Astrocyte of the hippocampus (primary cell): ENCODE measurements at places on chromosomes 7 and 10.

DNA sequence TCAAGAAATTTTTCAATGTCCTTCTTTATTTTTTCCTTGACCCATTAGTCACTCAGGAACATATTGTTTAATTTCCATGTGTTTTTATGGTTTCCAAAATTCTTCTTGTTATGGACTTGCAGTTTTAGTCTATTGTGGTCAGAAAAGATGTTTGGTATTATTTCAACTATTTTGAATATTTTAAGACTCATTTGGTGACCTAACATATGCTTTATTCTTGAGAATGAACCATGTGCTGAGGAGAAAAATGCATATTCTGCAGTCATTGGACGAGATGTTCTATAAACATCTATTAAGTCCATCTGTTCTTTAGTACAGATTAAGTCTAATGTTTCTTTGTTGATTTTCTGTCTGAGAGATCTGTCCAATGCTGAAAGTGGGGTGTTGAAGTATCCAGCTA is 42.3 kb upstream of the MDFIC start:
- no peak for DNase-seq

GRCh38 chr7:50502001-50502684 is 52.0 kb upstream of the FIGNL1 start:
- DNase-seq = peak; percentile 92

GRCh38 chr10:78046711-78047269 is 13.1 kb downstream of the RPS24 start:
- DNase-seq = no peak

DNA sequence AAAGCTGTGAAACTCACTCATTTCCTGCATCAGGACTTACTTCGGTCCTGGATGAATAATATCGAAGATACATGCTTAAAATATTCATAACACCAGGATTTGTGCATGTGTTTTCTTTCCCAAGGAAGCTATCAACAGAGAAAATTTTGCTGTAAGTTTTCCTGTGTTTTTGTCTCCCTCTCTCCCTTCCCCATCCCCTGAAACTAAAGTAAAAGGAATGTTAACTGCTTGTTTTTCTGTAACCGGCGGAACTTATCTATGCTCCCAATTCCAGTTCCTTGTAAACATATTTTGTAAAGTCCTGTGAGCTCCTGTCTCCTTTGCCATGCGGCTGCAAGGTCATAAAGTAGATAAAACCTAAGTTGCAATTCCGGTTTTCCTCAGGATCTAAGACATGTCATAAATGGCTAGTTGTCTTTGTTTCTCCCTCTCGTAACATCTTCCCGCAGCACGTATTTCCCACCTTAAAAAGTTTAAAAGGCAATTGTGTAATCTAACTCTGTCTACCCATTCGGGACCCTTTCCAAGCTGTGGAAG is 79.0 kb upstream of the POM121L12 start:
- no peak for DNase-seq

DNA sequence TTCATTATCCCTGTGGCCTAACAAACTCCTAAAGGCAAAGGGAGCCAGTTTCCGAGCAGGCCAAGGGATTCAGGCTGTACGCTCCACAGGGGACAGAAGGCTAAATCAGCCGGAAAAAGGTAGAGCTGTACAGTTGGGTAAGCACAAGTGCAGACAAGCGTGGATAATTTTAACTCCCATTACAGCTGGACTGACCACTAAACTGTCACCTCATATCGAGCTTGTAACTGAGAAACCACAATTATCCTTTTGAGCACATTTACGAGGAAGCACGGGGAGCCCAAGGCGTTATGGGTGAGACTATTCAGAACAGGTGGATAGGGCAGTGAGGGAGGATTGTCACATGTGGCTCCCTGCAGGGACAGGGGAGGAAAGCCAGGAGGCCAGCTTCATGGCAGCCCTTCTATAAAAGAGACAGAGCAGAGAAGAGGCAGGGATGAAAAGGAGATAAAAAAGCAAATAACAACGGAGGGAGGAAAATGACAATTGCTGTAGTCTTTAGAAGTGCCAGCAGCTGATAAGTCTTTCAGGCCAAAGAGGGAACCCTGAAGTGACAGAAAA is 288.0 kb downstream of the FGFR2 start:
- DNase-seq = peak; percentile 77

DNA sequence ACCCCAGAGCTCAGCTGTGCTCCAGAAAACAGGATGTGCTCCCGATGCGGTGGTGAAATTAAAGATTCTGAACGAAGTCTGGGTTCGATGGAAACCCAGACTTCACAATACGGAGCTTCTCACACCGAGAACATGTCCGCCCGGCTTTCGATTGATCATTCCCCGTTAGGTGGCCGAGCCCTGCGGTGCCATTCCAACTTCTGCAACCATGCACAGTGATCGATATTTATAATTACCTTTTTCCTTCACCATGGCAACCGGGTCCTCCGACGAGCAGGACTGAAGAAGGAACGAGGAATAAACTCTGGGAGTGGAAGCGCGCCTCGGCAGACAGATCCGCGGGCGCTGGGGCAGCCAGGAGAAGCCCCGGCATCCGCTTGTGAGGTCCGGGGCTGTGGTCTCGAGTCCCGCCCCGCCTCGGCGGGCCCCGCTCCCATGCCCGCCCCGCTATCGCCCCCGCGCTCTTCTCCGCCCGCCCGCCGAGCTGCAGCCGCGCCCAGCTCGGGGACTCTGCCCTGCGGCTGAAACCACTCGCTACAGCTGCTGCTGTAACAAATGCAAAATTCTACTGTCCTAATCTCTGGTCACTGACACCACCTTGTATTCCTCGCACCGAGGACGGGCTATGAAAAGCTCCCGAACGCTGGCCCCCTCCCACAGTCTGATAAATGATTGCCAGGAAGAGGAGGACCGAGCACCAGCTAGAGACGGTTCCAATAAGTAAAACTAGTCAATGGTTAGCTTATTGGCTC is 26.2 kb downstream of the ABLIM1 start:
- peak; percentile 68 for DNase-seq

DNA sequence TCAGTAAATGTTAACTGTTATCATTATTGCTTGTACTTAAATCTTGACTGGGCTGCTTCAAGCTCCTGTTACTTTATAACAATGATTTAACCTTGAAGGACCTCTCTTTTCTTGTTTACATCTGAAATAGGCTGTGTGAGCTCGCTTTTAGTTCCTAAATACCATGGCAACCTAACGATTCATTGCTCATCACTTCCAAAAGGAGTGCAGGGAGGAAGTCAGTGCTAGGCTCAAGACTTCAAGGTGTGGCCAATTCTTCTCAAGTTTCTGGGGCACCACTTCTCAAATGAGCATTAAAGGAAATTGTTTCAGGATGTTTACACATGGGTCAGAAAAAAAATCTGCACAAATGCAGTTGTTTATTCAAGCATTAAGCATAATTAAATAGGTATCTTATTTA is 284.2 kb downstream of the MTERF1 start:
- no peak for DNase-seq

DNA sequence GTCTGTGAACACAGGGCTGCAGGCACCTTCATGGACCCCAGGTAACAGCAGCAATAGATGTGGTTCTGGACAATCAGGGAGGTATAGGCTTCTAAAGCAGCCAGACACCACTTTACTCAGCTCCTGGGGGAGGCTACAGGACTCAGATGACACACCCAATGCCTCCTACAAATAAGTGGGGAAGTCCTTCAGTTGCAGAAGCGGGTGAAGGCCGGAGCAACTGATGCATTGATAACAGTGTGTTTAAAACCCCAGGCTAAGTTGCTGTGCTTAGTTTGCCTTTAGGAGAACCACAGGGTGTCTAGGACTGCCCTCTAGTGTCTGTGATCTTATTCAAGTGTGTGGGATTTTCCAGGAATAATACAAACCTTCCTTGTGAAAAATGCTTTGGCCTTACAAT is 5.9 kb upstream of the ITGA8 start:
- peak; percentile 57 for DNase-seq

- DNase-seq = peak; percentile 73
Observed at GRCh38 chr10:80506189-80506575, 31.5 kb upstream of the SH2D4B start.

DNA sequence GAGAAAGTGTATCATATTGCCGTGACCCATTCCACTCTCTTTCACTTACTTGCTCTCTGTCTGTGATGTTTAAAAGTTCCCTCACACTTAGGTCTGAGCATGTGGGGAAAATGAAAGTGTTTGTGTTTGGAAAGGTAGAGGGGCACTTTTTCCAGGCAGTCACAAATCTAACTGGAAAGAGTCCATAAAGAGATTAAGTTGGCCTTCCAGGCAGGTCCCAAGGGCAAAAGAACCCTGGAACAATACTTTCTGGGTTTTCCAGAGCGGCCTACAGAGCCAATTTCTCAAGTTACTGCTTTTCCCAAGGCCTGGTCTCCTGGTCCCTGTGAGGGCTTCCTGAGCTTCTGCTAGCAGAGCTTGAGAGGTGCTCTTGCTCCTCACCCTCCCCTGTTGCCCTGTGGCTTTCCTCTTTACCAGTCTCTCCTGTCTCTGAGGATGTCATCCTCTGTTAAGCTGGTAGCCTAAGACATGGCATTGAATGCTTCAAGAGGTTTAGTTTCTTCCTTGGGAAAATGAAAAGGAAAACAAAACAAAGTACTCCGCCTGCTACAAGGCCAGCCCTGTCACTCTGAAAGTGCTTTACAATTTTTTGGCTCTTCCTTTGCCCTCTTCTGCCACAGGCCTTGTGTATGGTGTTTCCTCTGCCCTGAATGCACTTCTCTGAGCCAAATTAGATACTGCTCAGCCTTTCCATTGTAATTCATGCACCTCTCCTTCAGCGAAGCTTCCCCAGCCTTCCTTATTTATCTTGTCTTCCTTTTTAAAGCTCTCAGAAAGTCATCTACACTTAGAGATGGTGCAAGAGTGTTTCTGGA is 20.1 kb downstream of the TES start:
- DNase-seq = no peak

DNA sequence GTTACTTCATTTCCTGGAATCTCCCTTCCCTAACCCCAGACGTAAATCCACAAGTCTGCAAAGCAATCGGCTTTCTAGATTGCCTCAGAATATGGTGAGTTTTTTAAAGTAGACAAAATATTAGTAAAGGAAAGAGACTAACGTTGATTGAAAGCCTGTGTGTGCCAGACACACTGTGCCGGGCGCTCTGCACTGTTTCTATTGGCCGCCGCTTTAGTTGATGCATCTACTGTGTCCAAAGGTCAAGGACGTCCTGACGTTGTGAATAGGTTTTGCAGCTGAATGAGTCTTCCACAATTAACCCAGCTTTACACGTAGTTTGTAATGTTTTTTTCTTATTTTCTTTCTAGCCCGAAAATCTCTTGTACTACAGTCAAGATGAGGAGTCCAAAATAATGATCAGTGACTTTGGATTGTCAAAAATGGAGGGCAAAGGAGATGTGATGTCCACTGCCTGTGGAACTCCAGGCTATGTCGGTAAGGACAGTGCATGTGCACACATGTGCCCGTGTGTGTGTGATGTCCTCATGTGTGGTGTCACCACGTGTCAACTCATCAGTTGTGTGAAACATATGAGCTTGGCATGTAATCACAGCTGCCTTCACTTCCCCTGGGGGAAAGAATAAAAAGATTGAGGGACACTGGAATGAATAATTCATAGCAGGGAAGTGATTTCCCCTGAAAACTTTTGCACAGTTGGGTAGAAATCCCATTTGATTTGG is 232.0 kb downstream of the CCDC3 start:
- DNase-seq = no peak

- no peak for DNase-seq
Observed at GRCh38 chr7:44076101-44076895, 6.0 kb downstream of the POLM start.

- DNase-seq = peak; percentile 90
Observed at GRCh38 chr7:108094933-108095710, 35.0 kb downstream of the LAMB4 start.

GRCh38 chr10:75304741-75305390 is 69.1 kb upstream of the COMTD1 start:
- no peak for DNase-seq

- no peak for DNase-seq
Observed at GRCh38 chr10:69759641-69760040, 42.1 kb upstream of the COL13A1 start.

GRCh38 chr10:77554996-77555397 is 82.6 kb downstream of the KCNMA1 start:
- no peak for DNase-seq
